ENCODE measurements at places on chromosomes 2 and 18. TPM values are rescaled to one million over a fixed set of nuclear protein-coding genes. Genes with fewer than 3 reads are reported as not detected.

- DNase-seq: no peak
Observed at GRCh38 chr2:99698896-99699295, 209.1 kb upstream of the REV1 start.

DNA sequence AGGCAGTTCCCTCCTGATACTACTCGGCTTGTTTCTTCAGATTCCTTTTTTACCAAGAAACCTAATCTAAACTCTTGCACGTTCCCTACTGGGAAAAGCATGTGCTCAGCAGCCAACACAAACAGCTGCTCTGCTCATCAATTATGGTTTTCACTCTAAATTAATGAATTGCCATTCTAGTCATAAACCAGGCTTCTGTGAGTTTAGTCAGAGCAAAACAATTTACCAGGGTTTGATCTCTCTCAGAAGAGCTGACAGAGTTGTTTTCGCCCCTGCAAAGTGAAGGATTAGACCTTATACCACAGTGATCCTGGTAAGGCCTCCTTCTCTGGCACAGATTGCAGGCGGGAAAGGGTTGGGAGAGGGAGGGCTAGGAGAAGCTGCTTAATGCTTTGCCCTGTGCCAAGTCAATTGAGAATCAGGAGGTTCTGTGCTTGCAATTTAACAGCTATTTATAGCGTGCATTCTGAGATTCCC, 57.2 kb downstream of the REEP1 start:
- DNase-seq: no peak

- no peak for DNase-seq
Observed at GRCh38 chr2:148813603-148814065, 61.4 kb upstream of the KIF5C start.

- no peak for DNase-seq
Observed at GRCh38 chr2:108778857-108779256, 7.7 kb upstream of the CCDC138 start.

DNA sequence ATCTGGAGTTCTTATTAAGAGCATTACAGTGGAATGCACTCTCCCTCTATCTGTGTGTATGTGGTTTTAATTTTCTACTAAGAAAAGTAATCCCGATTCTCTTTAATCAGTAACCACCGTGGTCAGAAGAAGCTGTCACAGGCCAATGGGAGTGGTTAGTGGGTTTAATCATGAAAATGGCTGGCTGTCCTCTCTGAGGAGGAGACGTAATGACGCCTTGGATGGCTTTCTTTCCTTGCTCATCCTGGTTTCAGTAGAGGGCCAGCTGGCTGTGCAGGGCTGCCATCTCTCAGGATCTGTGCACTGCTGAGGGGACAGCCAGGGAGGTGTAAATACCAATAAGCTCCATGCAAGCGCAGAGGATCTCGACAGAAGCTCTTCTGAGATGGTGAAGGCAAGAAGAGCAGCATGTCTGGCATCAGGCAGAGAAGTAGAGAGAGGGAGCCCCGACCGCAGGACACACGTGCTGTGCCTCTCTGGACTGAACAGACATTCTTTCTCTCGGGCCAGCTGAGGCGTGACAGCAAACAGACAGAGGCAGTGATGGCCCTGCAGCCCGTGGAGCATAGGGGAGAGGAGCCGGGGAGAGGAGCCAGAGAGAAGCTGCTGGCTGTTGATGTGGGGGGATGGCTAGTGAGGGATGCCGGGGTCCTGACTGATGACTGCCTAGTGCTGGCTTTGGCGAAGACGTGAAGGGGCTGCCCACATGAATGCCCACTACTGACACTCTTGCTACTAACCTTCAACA, 65.1 kb upstream of the DAPL1 start:
- no peak for DNase-seq

DNA sequence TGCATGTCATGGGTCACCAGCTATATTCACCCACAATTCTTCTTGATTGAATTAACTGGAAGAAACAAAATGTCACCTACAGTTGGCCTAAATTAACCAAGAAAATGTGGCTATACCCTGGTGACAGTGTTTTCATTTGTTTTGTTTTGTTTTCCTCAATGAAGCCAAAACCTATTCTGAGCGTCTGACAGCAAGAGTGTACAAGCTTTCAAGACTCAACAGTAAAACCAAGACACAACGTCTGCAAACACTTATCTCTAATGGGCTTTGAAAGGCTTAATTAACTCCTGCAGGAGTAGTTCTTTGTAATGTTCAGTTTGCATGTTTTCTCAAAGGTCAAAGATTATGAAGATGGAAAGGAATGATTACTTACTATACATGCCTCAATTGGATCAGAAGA, 827.6 kb upstream of the KLHL29 start:
- no peak for DNase-seq

GRCh38 chr18:3874125-3874524, 424.2 kb downstream of the TGIF1 start:
- DNase-seq: no peak

DNA sequence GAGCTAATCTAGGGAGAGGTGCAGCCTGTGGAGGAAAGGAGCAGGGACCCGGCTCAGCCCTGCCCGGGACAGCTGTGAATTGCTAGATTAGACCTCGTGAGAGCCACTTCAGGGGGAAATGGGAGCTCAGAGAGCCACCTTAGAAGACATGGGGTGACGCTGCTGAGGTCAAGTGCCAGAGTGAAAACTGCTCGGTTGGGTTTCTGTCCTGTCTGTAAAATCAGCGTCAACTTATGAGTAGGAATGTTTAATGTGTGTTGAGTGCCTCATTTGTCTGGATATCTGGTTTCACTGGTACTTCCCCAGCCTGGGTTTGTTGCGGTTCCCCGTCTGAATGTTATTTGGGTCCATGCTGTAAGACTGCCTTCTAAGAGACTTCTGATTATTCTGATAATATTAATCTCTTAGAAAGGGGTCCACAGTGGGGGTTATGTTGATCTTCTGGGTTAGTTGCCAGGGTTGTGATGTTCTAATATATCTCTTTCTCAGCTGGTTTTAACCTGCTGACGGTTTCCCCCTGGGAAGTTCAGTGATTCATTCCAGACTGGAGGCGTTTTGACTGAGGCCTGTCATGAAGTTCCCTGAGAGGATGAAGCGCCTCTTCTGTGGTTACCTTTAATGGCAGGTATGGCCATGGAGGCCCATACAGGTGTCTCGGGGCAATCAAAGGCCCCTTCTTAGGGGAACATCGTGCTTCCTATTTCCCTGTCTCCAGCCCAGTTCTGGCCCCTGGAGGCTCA, 175.9 kb downstream of the SH3RF3 start:
- no peak for DNase-seq

The ALK gene
- total RNA-seq: 0.16 TPM

The ARPC2 gene
- total RNA-seq: 177 TPM

The NHEJ1 gene
- 8.4 TPM for total RNA-seq

The TPO gene
- 0.08 TPM for total RNA-seq
